ENCODE measurements at places on chromosomes 5 and 9. TPM values are rescaled to one million over a fixed set of nuclear protein-coding genes. Genes with fewer than 3 reads are reported as not detected.

DNA sequence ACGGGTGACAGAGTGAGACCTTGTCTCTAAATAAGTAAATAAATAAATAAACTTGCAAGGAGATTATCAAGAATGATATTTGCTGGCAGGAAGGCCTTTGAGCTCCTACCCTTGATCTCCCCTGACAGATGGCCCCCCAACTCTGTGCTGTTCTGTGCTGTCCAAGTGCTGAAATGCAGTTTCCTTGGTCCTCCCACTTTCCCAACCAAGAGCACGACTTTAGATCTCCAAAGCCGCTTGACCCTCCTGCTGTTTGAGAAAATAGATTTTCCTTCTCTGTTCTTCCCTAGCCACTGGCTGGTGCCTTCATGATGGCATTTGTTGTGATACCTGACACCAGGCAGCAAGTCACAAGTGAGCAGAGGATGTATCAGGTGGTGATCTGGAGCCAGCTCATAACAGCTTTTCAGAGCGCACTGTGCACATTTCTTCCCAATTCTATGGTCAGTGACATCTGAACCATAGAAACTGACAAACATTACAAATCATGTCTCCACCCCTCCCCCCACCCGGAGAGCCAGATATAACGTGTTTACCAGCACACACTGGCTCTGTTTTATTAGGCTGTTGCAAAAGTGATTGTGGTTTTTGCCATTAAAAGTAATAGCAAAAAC lies 80.0 kb upstream of the PUM3 start:
- DNase-seq, result no peak

DNA sequence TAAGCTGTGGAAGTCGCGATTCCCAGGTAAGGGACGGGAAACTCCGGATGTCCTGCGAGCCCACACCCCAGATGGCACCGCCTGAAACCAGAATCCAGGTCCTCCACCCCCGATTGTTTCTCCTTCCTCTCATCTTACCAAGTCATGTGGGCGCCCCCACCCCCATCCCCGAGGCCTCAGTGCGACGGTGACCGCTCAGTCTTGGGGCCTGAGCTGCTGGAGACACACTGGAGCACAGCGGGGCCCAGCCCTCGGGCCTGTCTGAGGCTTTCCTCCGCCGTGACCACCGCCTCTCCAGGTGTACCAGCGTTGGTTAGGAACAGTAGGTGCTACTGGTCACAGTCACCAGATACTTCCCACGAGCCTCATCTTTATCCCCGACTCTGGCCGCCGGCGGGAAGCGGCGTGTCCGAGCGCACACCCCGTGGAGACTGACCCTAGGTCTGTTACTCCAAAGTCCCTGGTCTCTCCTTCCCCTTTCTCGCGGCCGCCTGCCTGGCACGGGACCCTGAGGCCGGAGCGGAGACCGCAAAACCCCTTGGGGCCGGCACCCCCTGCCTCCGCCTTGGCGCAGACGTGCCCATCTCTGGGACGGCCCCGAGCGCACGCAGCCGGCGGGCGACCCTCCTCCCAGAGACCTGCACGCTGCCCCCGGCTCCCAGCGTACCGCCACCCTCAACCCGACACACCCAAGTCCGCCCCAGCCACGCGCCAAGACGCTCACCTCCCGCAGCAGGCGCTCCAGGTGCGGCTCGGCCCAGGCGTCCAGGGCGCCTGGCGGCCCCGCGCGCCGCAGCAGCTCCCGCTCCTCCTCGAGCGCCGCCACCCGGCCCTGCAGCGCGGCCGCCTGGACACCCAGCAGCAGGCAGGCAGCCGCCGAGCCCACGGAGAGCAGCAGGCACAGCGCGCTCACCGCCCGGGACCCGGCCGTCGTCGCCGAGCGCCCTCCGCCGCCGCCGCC lies 733 bp downstream of the COL23A1 start:
- DNase-seq, result no peak

DNA sequence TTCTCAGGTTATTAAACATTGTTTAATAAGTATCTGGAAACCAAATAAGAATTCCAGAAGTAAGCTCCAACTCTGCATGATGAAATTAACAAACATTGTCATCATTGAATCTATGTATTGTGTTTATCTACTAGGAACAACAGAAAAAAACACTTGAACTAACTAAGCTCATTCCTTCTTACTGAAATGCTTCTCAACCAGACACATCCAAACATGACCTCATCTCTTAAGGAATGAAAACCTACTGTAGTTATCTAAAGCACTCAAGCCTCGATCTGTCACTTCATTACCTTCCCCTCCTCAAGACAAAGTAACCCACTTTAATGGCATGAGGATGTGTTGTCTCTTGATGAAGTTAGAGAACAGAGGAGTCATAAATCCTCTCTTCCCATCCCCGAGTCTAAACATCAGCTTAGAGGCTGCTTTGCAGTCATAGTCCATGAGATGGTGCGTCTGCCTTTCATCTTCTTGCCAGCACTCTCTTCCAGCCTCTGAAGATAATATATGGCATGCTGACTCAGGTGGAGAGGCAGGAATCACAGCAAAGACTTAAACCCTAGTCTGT lies 86.5 kb downstream of the CEMIP2 start:
- DNase-seq, result no peak

EQTN gene
- total RNA-seq, result not detected
